Effector memory CD4-positive, alpha-beta T cell (primary cell): ENCODE measurements at places on chromosomes 12 and 14.

DNA sequence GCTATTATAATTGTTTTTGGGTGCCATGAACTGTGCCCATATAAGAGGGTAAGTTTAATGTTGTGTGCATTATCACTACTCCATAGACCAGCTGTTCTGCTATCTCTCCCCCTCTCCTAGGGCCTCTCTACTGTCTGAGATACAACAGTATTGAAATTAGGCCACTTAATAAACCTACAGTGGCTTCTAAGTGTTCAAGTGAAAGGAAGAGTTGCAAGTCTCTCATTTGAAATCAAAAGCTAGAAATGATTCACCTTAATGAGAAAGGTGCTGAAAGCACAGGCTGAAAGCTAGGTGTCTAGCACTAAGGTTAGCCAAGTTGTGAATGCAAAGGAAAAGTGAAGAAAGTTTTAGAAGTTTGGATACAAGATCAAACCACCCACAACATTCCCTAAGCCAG lies 168.0 kb downstream of the SLC16A7 start:
- DNase-seq, result no peak
- H3K4me1 ChIP-seq, result no peaks in the 10 kb centered on the region
- no peak overlapping the region for H3K4me3 ChIP-seq
- H3K27me3 ChIP-seq, result no peaks in the 10 kb centered on the region
- no peaks in the 10 kb centered on the region for H3K36me3 ChIP-seq

- DNase-seq, result no peak
- no peaks in the 10 kb centered on the region for H3K36me3 ChIP-seq
- H3K4me1 ChIP-seq, result no peaks in the 10 kb centered on the region
- H3K4me3 ChIP-seq, result no peak overlapping the region
- no peak overlapping the region for H3K27ac ChIP-seq
Measured at GRCh38 chr14:33657476-33657875, 293.4 kb downstream of the EGLN3 start.

GRCh38 chr12:42372154-42372791 lies 46.3 kb downstream of the PPHLN1 start:
- H3K36me3 ChIP-seq, result peaks cover 16% of the 10 kb centered on the region
- DNase-seq, result peak; percentile 3
- H3K27me3 ChIP-seq, result no peaks in the 10 kb centered on the region
- no peak overlapping the region for H3K27ac ChIP-seq
- no peaks in the 10 kb centered on the region for H3K4me1 ChIP-seq

GRCh38 chr12:32505067-32505945 lies 105.9 kb downstream of the FGD4 start:
- no peak overlapping the region for H3K27ac ChIP-seq
- no peak for DNase-seq
- no peaks in the 10 kb centered on the region for H3K36me3 ChIP-seq
- no peak overlapping the region for H3K4me3 ChIP-seq
- no peaks in the 10 kb centered on the region for H3K4me1 ChIP-seq

GRCh38 chr12:2027351-2027750 lies 23.1 kb upstream of the DCP1B start:
- no peaks in the 10 kb centered on the region for H3K36me3 ChIP-seq
- H3K27ac ChIP-seq, result no peak overlapping the region
- H3K27me3 ChIP-seq, result no peaks in the 10 kb centered on the region
- H3K4me1 ChIP-seq, result no peaks in the 10 kb centered on the region

GRCh38 chr14:64891839-64892375 lies 12.2 kb upstream of the SPTB start:
- no peak overlapping the region for H3K27ac ChIP-seq
- H3K27me3 ChIP-seq, result no peaks in the 10 kb centered on the region
- no peaks in the 10 kb centered on the region for H3K4me1 ChIP-seq
- H3K4me3 ChIP-seq, result no peak overlapping the region
- H3K36me3 ChIP-seq, result no peaks in the 10 kb centered on the region

GRCh38 chr12:131628766-131629448 lies 82.0 kb upstream of the SFSWAP start:
- H3K27ac ChIP-seq, result no peak overlapping the region
- H3K36me3 ChIP-seq, result no peaks in the 10 kb centered on the region
- peaks cover 4% of the 10 kb centered on the region for H3K4me1 ChIP-seq
- no peaks in the 10 kb centered on the region for H3K27me3 ChIP-seq
- no peak for DNase-seq

DNA sequence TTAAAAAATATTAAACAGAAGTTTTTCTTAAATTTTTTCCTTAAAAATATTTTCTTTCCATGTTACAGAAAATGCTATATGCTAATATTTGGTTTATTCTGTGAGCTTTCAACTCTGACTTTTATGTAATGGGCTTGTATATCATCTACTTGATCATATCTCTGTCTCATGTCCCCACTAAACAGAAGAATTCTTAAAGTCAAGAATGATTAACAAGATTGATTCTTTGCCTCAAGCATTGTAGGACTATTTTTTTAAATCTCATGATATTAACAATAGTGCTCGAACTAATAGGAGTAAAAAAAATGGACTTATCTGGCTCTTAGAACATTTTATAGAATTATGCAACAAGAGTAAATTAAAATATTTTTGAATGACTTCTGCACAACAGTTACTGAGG lies 206.3 kb downstream of the C12orf50 start:
- H3K27me3 ChIP-seq, result no peaks in the 10 kb centered on the region
- no peak overlapping the region for H3K27ac ChIP-seq
- H3K4me1 ChIP-seq, result no peaks in the 10 kb centered on the region
- no peaks in the 10 kb centered on the region for H3K36me3 ChIP-seq
- DNase-seq, result no peak

- no peaks in the 10 kb centered on the region for H3K36me3 ChIP-seq
- DNase-seq, result no peak
- no peaks in the 10 kb centered on the region for H3K27me3 ChIP-seq
- no peaks in the 10 kb centered on the region for H3K4me1 ChIP-seq
- no peak overlapping the region for H3K27ac ChIP-seq
- H3K4me3 ChIP-seq, result no peak overlapping the region
Measured at GRCh38 chr12:92340003-92340402, 194.4 kb upstream of the BTG1 start.

DNA sequence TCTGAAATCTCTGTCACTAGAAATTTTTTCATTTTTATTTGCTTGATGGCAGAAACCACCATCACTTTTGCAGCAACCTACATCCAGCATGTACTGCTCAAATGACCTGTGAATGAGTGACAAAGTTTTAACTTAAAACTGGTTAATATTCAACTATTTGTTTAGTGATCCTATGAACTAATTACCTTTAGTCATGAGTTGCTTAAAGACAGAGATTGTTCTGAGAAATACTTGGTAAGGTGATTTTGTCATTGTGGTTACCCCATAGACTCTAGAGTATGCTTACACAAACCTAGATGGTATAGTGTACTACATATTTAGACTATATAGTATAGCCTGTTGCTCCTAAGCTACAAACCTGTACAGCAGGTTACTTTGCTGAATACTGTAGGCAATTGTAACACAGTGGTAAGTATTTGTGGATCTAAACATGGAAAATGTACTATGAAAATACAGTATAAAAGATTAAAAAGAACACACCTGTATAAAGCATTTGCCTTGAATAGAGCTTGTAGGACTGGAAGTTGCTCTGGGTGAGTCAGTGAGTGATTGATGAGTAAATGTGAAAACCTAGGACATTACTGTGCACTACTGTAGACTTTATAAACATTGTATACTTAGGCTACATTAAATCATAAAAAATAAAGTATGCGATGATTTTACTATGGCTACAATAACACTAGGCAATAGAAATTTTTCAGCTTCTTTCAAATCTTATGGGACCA lies 256.6 kb upstream of the PPFIA2 start:
- H3K27ac ChIP-seq, result no peak overlapping the region
- H3K36me3 ChIP-seq, result no peaks in the 10 kb centered on the region
- no peaks in the 10 kb centered on the region for H3K27me3 ChIP-seq
- DNase-seq, result no peak

DNA sequence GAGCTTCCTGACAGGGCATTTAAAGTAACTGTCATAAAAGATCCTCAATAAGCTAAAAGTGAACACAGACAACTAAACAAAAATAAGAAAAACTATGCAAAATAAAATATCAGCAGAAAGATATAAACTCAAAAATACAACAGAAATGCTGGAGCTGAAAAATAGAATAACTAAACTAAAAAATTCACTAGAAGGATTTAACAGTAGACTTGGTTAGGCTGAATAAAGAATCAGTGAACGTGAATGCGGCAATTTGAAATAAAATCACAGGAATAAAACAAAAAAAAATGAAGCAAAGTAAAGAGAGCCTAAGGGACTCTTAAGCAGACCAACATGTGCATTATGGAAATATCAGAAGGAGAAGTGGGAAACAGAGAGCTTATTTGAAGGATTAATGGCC lies 74.6 kb downstream of the EGLN3 start:
- H3K27ac ChIP-seq, result no peak overlapping the region
- H3K4me1 ChIP-seq, result no peaks in the 10 kb centered on the region
- no peaks in the 10 kb centered on the region for H3K36me3 ChIP-seq
- H3K27me3 ChIP-seq, result no peaks in the 10 kb centered on the region
- H3K4me3 ChIP-seq, result no peak overlapping the region
- no peak for DNase-seq

- peak; percentile 92 for DNase-seq
- H3K27me3 ChIP-seq, result no peaks in the 10 kb centered on the region
- H3K27ac ChIP-seq, result peak overlapping the region; percentile 86
- H3K36me3 ChIP-seq, result no peaks in the 10 kb centered on the region
- peaks cover 63% of the 10 kb centered on the region for H3K4me1 ChIP-seq
- H3K4me3 ChIP-seq, result peak overlapping the region; percentile 47
Measured at GRCh38 chr14:76961631-76962302, 66.7 kb downstream of the IRF2BPL start.

- no peaks in the 10 kb centered on the region for H3K27me3 ChIP-seq
- no peaks in the 10 kb centered on the region for H3K36me3 ChIP-seq
- H3K4me1 ChIP-seq, result no peaks in the 10 kb centered on the region
- H3K4me3 ChIP-seq, result no peak overlapping the region
Measured at GRCh38 chr12:82996168-82996812, 309.6 kb downstream of the TMTC2 start.

DNA sequence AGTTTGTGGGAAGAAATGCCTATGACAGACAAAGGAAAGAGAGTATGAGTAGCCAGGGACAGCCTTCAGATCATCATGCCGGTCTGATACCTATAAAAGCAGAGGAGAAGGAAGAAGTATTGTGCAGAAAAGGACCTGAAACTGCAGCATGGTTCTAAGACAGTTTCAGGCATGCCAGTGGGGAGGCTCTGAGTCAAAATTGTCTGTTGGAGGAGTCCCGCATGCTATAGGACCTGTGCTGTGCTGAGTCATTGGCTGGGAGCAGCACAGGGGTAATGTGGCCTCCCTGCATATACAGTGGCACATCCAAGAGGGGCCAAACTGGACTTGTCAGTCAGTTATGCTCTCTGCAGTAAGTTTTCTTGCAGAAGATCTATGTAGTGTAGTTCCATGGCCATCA lies 40.7 kb downstream of the NEUROD4 start:
- H3K4me1 ChIP-seq, result no peaks in the 10 kb centered on the region
- no peak overlapping the region for H3K4me3 ChIP-seq
- H3K36me3 ChIP-seq, result no peaks in the 10 kb centered on the region
- H3K27ac ChIP-seq, result no peak overlapping the region
- no peaks in the 10 kb centered on the region for H3K27me3 ChIP-seq
- DNase-seq, result no peak

DNA sequence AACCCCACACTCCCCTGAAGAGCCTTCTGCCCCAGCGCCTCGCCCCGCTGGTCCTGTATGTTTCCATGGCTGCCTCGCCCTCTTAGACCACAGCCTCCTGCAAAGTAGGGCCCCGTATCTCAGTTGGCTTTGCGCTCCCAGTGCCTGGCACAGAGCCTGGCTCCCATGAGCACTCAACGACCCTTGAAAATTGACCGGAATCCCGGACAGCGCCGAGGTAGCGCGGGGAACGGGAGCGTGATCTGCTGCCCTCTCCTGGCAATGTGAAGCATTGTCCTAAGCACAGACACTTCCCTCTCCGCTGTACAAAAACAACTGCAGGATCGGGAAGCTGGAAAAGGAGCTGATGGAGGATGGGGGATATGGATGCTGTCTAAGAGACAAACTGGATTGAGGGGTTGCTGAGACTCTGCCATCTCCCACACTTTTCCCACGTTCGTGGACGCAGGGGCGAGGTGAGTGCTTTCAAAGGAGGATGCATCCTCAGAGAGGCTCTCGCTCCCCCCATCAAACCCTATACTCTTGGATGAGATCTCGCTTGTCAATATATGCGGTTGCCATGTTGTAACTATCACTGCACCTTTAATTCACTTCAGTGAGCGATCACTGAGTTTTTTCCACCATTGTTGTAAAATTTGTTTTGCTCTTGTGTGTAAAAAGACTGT lies 10.7 kb upstream of the FKBP4 start:
- no peak overlapping the region for H3K27ac ChIP-seq
- H3K4me3 ChIP-seq, result peak overlapping the region; percentile 33
- H3K36me3 ChIP-seq, result no peaks in the 10 kb centered on the region
- H3K4me1 ChIP-seq, result peaks cover 5% of the 10 kb centered on the region
- H3K27me3 ChIP-seq, result no peaks in the 10 kb centered on the region
- DNase-seq, result peak; percentile 9

DNA sequence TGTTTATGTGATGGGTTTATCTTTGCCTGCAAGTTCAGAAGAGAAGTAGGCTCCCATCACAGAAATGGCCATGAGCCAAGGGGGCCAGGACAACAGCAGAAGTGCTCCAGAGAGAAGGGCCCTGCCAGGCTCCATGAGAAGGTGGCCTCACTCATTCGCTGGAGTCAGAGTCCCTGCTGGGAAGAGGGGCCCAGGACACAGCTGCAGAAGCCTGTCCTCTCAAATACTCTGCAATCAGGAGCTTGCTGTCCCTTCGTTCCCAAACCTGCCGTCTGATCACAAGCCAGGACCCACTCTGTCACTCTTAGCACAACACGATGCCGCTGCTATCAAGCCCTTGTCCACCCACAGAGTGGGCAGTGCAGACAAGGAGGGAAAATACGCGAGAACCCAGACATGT lies 306.2 kb upstream of the FKBP4 start:
- H3K36me3 ChIP-seq, result no peaks in the 10 kb centered on the region
- peaks cover 6% of the 10 kb centered on the region for H3K27me3 ChIP-seq
- no peak overlapping the region for H3K4me3 ChIP-seq
- H3K27ac ChIP-seq, result no peak overlapping the region

- H3K27ac ChIP-seq, result no peak overlapping the region
- H3K4me3 ChIP-seq, result no peak overlapping the region
- H3K27me3 ChIP-seq, result no peaks in the 10 kb centered on the region
- DNase-seq, result no peak
- H3K4me1 ChIP-seq, result no peaks in the 10 kb centered on the region
Measured at GRCh38 chr12:126855768-126856167, 1411.2 kb upstream of the TMEM132C start.

GRCh38 chr12:108129017-108129812 lies at the start of gene WSCD2:
Gene WSCD2 (plus strand): TSS chr12:108129288. CDS start chr12:108195833, 66,545 bp downstream.
- H3K4me1 ChIP-seq, result peaks cover 3% of the 10 kb centered on the region
- no peaks in the 10 kb centered on the region for H3K36me3 ChIP-seq
- no peak within 1 kb of the TSS for H3K27ac ChIP-seq
- DNase-seq, result no peak

GRCh38 chr12:41288142-41288811 lies 100.2 kb downstream of the PDZRN4 start:
- no peak for DNase-seq
- no peaks in the 10 kb centered on the region for H3K36me3 ChIP-seq
- no peaks in the 10 kb centered on the region for H3K4me1 ChIP-seq
- no peak overlapping the region for H3K27ac ChIP-seq
- H3K4me3 ChIP-seq, result no peak overlapping the region

GRCh38 chr12:117919479-117919878 lies 49.3 kb downstream of the KSR2 start:
- H3K27me3 ChIP-seq, result no peaks in the 10 kb centered on the region
- H3K36me3 ChIP-seq, result no peaks in the 10 kb centered on the region
- H3K4me1 ChIP-seq, result no peaks in the 10 kb centered on the region

- H3K36me3 ChIP-seq, result no peaks in the 10 kb centered on the region
- no peak for DNase-seq
- no peaks in the 10 kb centered on the region for H3K4me1 ChIP-seq
Measured at GRCh38 chr14:59140106-59140843, 48.2 kb upstream of the DAAM1 start.

- no peak overlapping the region for H3K27ac ChIP-seq
- no peak for DNase-seq
Measured at GRCh38 chr14:105891631-105892452, 365.5 kb downstream of the TMEM121 start.
